NCI-H2081 treated with DMSO at 0.1 percent for 48 hours (cell line): ENCODE measurements at places on chromosomes 7 and 10.

DNA sequence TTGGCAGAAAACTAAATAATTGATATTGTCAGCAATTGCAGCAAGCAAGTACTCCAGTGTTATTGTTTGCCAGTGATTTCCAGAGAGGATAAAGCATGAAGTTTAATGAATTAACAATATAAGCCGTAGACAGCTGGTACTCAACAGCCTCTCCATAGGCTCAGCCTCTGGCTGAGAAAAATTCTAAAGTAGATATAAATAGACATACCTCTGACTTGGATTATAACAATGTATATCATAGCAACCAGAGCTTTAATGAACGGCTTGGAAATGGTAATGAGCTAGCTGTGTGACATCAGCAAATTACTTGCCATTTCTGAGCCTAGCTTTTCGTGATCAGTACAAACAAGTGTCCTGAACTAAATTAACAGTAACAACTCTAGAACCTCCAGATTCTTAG is 1055.4 kb upstream of the AUTS2 start:
- DNase-seq: no peak

DNA sequence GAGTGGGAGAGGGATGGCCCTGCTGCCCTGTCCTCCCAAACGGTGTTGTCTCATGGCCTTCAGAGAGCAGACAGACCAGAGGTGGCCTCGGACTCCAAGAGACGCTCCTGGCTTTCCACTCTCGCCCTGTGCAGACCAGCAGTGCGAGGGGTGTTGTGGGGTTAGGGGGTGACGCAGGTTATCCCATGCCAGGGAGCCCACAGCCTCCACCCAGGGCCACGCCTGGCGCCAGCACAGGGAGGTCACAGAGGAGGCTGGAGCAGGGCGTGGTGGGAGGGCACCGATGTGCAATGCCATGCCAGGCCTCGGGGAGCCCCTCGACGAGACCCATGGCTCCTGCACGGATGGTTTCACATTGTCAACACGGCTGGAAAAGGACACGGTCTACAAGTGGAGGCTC is 52.1 kb downstream of the INPP5A start:
- no peak for DNase-seq

DNA sequence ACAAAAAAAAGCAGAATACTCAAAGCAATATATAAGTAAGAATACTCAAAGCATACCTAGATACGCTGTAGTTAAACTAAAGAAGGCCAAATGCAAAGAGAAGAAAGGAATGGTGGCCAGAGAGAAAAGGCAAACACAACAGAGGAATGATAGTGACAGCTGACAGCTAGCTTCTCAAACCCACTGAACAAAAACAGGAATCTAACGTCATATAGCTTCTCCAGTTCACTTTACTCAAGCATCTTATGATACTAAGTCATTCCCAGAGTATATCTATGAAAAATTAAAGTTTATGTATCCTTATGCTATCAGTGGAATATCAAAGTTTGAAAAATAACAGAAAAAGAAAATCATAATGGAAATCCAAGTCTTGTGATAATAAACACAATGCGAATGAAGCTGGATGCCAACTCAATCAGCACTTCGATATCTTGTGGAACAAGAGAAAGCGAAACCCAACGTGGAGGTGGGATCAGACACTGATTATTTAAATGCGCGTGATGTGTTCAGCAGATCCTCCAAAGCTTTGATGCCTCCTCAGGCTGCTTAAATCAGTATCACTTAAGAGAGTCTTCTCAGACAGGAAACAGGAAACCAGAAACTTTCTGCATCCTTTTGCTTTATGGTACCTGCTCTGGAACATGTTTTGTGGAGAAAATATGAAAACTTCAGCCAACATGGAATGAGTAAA is 102.8 kb downstream of the PIP4K2A start:
- DNase-seq: no peak

GRCh38 chr7:138802706-138803105 is 4.7 kb upstream of the ATP6V0A4 start:
- no peak for DNase-seq

DNA sequence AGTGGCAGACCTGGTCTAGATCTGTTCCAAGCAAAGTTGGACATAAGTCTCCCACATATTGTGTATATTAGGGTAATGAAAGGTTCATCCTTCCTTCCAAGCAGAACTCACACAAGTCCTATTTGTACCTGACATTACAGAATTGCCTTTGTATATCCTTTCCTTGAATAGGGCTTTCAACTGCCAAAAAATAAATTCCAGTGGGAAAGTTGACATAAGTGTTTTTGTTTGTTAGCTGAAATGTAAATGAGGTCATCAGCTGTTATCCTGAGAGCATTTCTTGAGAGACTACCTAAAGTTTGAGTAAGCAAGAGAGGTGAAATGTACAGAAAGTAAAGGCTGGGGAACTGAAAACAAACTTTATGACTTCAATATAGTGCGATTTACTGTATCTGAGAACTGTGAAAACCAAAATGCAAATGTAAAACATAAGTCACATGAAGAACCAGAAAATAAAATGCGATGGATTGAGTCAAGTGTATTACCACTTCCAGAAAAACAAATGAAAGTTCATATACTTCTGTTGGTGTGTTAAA is 527.3 kb upstream of the SEMA3D start:
- DNase-seq: no peak

GRCh38 chr10:103678178-103678526 is 177.2 kb downstream of the SH3PXD2A start:
- DNase-seq: no peak

DNA sequence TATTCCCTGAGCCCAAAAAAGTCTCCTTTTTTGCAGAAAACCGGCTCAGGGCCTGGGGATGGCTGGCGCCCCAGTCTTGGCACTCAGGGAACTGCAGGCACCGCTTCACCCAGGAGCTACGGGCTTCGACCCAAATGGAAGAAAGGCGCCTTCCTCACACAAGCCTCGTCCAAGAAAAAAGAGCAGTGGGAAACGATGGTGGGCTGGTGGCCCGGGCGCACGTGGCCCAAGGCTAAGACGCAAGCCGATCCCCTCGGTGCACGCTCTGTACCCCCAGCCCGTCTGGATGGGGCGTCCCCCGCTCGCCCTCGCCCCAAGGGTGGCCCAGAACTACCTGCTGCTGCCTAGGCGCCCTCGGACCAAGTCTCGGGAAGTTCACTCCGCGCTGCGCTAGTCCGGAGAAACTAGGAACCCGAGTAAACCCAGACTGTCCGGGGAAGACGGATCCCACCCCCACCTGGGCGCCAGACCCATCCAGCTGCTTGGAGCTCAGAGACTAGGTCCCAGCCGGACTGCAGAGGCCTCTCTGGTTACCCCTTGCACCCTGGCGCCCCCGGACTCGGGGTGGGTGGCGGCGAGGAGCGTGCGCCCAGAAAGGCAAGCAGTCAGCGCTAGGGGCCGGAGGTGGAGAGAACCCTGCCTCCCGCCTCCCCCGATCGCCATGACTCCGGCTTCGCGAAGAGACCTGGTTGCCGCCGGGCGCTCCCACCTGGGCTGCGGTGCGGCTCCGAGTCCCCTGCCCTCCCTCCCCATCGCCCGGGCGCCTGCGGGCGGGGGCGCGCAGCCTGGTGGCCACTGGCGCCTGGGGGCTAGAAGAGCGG is 76.4 kb downstream of the CALN1 start:
- DNase-seq: no peak

- DNase-seq: no peak
Observed at GRCh38 chr10:132364594-132364970, 32.4 kb upstream of the PWWP2B start.

- DNase-seq: no peak
Observed at GRCh38 chr7:140056431-140057142, 6.2 kb downstream of the PARP12 start.

DNA sequence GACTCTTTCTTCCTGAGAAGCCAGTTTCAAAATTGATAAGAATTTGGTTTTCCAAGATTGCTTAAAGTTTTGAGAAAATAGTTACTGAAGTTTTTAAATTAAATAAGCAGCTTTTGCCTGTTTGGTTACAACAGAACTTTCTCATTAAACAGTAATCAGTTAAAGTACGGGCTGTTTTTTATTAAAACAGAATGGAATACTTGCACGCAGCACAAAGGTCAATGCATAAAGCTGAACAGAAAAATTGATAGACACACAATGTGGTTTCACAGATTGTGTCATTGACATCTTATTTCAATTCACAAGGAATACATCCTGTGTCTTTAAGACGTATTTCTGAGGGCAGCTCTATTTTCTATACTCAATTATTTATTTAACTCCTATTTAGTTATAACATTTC is 192.2 kb downstream of the PRKG1 start:
- no peak for DNase-seq

GRCh38 chr10:87861566-87861952 is 1.8 kb downstream of the KLLN start:
- no peak for DNase-seq

DNA sequence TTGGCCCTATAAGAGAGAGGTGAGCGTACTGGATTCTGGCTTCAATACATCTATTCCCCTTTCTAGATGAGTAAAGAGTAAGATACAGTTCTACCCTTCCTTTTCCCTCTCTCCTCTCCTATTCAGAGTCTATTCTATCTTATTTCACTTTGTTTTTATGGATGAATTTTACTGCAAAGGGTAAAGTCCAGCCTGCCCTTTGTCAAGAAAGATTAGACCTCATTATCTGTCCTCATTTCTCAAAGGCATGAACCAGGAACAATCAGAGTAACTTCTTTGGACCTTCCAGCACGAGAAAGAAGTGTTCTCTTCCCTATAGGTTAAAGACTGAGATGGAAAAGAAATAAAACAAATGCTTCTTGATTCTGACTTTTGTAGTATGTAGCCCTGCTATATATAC is 239.0 kb downstream of the PRKG1 start:
- no peak for DNase-seq

DNA sequence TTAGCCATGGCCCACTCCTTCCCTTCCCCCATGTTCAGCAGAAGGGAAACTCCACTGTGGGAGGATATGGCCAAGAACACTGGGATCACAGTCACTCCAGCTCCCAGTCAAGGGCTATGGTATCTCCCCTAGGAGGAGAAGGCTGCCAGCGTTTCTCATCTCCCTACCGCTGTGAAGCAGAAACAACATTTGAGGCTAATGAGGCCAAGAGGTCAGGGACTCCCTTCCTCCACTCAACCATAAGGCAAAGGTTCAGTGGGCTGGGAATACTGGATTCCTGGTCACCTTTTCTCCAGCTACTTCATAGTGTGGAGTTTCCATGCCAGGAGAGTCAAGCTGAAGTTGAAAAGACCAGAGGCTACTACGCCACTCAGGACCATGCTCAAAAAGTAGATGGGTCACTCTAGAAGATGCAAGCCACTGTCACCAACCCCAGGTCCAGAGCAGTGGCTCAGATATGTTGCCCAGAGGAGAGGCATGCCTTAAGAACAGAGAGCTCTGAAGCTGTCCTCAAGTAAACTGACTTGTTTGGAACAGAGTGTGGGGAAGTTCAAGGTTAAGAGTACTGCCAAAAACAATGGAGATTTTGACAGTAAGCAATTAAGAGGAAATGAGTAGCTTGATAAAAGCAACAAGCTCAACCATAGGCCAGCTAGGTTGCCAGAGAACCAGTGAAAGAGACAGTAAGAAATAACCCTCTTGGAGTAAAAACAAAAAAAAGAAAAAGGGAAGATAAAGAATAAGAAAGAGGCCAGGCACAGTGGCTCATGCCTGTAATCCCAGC is 3.8 kb upstream of the TMEM140 start:
- no peak for DNase-seq

GRCh38 chr10:117680601-117681000 is 138.1 kb downstream of the EMX2 start:
- DNase-seq: no peak

DNA sequence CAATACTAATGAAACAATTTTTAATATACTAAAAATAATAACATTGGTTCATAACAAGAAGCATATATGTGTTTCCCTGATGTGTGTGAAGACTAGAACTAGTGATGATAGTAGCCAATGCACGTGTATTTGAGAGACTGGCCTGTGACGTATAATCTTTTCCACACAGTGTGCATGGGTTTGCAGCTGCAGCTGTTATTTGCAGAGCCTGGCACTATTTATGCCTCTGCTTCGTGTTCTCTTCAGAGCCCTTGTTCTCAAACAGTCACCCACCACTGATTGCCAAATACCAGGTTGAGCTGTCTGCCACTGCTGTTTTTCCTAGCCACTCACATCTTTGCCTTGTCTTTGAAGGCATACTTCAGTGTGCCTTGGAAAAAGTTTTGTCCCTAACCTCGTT is 531.7 kb downstream of the ETV1 start:
- no peak for DNase-seq

DNA sequence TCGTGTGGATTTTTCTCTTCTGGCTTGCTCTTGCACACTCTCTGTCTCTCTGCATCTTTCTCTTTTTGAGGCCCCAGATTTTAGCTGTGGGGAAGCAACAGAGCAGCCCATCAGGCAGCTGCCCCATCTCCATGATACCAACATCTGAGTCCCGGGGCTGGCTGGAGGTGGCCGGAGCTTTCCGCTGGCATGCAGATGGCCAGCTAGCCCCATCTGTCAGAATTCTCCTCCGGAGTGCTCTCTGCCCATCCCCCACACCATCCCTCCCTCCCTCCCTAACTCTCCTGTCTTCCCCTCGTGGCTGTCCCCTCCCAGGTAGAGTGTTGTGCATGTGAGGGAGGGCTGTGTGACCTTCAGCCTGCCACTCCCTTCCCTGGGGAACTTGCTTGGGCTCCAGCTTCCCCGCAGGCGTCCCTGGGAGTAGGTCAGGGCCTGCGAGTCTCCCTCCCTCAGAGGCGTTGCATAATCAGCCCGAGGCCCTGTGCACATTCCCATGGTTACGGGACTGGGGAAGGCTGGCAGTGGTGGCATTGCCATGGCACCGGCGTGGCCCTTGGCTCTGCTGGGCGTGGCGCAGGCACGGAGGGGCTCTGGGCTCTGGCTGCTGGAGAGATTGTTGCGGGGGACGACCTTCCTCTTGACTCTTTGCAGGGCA is 24.7 kb downstream of the GHRHR start:
- DNase-seq: no peak

- DNase-seq: no peak
Observed at GRCh38 chr7:113379746-113380145, 261.4 kb upstream of the SMIM30 start.

- DNase-seq: no peak
Observed at GRCh38 chr7:154931906-154932305, 71.0 kb downstream of the PAXIP1 start.

- no peak for DNase-seq
Observed at GRCh38 chr7:22663357-22663718, 63.7 kb upstream of the IL6 start.

- no peak for DNase-seq
Observed at GRCh38 chr7:116512520-116513188, 12.2 kb upstream of the CAV1 start.
